ENCODE measurements at places on chromosomes 16 and 17.

- DNase-seq: no peak
These were observed 5.3 kb downstream of the SGSH start for GRCh38 chr17:80214878-80215210.

- DNase-seq: no peak
These were observed 452.7 kb downstream of the WWOX start for GRCh38 chr16:78552106-78552675.

DNA sequence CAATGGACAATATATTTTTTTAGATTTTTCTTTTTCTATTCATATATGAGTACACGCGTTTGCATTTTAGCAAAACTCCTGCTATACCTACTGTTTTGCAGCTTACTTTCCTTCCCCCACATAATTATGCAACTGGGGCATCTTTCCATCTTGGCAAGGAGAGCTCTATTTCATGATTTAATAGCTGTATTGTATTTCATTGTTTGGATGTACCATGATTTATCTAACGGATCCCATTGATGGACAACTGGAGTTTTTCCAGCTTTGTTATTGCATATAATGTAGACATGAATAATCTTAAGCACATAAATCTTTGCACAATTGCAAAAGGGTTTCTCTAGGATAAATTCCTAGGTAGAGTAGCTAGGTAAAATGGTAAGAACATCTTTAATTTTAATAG is 133.9 kb downstream of the PITPNC1 start:
- no peak for DNase-seq

DNA sequence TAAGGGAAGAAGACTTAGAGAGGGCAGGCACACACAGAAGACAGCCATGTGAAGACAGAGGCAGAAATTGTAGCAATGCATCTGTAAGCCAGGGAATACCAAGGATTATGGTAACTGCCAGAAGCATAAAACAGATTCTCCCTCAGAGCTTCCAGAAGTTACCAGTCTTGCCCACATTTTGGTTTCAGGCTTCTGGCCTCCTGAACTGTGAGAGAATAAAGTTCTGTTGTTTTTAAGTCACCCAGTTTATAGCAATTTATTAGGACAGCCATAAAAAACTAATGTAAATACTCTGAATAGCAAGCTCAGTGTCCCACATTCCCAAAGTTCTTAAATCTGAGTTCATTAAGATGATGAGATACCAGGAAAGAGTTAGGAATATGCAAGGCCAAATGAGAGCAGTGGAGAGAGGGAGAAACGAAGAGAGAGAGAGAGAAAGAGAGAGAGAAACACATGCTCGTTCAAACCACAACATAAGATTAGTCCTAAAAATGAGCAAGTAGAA is 123.4 kb downstream of the HS3ST3A1 start:
- DNase-seq: peak; percentile 90

DNA sequence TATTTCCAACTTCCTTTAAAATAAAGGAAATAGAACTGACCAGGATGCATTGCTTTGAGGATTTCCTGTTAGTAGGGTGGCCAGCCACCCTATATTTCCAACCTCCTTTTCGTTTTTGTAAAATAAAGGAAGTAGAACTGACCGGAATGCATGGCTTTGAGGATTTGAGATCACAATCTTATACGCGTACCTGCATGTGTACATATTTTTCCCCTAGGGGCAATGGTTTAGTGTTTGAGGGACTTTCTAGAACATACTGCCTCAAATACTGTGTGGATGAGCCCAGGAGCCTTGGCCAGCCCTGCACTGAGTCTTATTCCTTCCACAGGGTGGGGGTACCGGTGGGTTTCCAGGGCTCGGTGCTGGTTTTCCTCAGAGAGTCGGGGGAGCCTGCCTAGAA is 25.6 kb downstream of the MAPK8IP3 start:
- no peak for DNase-seq

- peak; percentile 93 for DNase-seq
These were observed 128.5 kb downstream of the PARN start for GRCh38 chr16:14501331-14502255.

DNA sequence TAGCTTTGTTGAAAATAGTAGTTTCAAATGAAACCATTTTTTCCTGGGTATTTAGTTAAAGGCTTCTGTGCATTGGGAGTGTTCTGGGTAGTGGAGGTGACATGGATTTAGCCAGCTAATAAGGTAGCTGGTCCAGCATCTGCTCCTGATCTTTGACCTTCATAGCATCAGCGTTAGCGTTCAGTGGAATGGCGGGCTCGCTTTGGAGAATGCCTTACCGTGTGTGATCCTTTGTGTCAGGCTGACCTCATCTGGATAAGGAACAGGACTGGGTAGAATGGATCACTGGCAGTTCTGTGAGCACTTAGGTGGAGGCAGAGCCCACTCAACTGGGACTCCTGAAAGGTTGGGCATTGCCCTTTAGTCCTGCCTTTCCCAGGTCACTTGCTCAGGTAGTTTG is 3.7 kb downstream of the SAP30BP start:
- no peak for DNase-seq

DNA sequence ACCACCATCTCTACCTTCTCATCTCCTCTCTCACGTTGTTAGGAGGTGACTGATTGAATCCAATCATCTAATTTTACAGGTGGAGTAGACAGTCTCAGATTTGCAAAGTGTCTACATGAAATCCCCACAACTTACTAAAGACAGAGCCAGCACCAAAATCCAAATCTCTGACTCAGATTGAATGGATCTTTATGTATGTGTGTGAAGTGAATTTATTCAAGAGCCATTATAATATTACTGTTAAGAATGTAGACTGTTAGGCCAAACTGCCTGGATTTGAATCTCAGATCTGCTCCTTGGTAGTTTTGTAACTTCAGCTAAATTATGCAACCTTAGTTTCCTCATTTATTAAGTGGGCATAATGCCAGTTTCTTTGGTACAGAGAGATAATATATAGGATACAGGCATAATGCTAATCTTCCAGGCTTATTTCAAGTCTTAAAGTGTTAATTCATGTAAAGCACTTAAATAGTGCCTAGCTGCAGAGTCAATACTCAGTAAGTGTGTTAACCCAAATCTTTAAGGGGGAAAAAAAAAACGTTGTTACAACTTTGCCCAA is 12.7 kb downstream of the CNEP1R1 start:
- DNase-seq: peak; percentile 3

DNA sequence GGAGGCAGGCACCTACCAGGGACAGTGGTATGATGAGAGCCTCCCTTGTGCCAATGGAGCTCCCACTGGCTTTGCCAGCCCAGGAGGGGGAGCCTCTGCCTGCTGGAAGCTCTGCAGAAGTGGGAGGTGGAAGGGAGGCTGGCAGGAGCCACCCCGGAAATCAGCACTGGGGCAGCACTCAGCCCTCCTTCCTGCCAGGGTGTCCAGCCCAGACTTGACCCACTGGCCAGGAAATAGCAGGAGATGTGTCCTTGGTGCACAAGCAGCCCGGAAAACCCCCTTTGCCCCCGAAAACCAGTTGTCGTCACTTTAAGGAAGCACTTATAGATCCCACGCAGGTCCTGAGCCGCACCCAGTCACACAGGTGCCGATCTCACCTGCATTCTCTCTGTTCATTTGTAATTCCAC is 49.3 kb upstream of the CACNG4 start:
- peak; percentile 44 for DNase-seq

GRCh38 chr16:10961231-10961630 is 16.9 kb downstream of the CLEC16A start:
- DNase-seq: peak; percentile 93

DNA sequence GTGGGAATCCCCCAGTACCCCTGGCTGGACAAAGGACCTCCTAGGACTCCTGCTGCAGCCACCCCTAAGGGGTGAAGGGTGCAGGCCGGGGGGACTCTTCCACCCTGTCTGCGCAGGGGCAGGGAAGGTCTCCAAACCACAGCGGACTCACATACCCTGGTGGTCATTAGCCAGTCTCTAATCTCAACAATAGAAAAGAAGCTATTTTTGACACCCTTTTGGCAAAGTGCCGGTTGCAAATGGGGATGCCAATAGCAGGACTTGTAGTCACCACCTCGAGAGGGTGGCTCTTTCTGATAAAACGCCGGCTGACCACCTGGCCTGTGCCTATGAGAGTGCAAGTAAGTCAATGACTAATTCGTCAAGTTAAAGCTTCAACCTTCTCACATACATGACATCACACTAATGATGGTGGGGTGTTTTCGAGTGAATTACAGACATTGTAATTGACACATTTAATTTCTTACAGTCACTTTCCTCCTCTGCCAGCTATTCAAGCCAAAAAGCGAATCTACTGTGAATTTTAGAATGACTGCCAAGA is 23.1 kb upstream of the DNAH17 start:
- no peak for DNase-seq

DNA sequence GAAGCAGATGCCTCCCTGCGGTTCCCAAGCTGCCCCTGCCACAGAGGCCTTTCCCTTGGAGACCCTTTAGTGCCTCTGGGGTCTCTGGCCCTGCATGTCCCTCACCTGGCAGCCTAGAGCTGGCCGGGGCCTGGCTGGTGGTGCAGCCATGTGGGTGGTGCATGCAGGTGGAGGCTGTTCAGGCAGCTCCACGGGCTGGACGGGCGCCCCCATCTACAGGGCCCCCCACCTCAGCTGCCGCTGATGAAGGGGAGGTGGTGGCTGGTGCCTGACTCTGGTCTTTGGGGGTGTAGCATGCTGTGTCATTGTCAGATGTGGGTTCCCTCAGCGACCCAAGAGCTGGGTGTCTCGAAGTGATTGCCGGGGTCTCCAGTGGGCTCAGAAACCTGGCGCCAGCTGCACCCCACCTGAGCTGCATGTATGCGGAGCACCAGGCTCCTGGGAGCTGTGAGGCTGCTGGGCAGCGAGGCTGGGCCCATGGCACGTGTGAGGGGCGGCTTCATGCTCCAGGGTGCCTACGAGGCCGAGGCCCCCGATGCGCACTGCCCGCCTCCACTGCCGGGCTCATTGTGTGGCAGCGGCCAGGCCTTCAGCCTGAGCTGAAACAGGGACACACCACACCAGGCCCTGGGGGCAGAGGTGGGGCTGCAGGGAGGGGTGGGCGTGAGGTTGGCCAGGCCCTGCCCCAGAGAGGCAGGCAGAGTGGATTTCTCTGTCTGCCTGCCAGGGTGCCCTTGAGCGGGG is 57.0 kb downstream of the BAIAP2 start:
- DNase-seq: no peak

- peak; percentile 61 for DNase-seq
These were observed 3.0 kb upstream of the CHD3 start for GRCh38 chr17:7885367-7886226.

GRCh38 chr16:29820730-29821642 is 724 bp downstream of the MVP start:
- peak; percentile 47 for DNase-seq
